Non-pigmented ciliary epithelial cell (primary cell): ENCODE measurements at places on chromosomes 2 and 18.

DNA sequence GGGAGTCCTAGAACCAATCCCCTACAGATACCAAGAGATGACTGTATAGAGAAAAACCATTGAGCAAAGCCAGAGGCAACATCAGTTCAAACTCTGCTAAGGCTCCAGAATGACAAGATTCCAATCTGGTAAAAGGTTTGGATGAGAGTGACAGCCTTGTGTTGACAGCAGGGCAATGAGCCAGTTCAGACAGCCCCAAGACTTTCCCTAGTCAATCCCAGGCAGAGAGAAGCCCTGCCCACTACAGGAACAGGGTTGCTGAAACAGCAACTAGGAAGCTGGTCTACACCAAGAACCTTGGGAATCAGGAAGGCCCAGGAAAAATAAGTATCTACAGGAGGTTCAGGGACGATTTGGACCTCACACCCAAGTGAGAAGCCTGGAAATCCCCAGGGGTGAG, 3.3 kb downstream of the PSTPIP2 start:
- DNase-seq, result no peak

DNA sequence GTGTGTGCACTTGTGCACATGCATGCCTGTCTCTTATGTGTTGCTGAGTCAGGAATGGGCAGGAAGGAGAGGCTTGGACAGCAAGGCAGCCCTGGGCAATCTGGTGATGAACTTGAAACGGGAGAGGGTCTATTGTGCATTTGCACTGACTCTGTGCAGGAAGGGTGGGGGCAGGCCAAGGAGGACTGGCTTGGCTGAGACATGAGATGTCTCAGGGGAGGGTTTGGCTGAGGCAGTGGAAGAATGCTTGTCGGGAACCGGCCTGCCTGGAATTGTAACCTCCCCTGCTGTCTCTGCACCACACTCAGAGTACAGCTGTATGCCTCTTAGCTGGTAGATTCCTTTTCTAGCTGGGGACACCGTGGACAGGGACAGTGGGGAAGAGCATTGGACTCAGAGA, 176.1 kb upstream of the TNP1 start:
- DNase-seq, result no peak

- DNase-seq, result no peak
These were observed 59.3 kb downstream of the AQP4 start for GRCh38 chr18:26806224-26806623.

DNA sequence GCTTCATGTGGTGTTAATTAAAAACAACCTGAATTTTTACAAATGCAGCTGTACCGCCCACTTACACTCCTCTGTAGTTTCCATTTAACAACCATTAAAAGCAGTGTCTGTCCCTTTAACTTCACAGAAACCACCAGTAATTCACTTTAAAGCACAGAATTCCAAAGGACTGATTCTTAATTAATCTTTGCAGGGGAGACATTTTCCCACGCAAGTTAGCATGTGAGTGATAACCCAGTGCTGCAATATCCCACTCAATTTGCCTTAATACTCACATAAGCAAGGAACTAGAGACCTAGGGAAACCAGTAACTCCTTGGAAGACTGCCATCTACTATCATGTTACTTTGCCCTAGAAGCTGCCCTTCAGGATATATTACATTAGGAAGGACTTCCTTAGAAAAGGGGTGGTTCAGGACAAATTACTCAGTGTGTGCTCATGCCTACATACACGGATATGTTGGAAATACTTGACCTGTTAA, 102.3 kb downstream of the OSR1 start:
- peak; percentile 45 for DNase-seq

DNA sequence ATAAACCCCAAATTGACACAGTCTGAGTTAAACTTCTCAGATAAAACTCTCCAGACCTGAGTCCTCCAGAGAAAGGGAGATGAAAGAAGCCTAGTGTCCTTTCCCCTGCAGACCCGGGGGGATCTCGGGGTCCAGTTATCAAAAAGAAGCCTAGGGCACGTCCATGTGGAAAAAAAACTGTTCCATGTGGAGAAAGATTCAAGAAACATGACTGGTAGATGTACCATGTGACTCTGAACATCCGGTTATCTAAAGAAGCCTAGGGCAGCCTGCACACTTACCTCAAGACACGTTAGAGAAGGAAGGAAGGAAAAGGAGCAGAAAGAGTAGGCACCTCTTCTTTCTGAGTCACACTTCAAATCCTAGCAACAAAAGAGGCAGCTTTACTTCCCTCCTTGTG, 421.0 kb downstream of the LRATD1 start:
- no peak for DNase-seq

GRCh38 chr2:7047661-7048060, 130.4 kb downstream of the RNF144A start:
- DNase-seq, result no peak

DNA sequence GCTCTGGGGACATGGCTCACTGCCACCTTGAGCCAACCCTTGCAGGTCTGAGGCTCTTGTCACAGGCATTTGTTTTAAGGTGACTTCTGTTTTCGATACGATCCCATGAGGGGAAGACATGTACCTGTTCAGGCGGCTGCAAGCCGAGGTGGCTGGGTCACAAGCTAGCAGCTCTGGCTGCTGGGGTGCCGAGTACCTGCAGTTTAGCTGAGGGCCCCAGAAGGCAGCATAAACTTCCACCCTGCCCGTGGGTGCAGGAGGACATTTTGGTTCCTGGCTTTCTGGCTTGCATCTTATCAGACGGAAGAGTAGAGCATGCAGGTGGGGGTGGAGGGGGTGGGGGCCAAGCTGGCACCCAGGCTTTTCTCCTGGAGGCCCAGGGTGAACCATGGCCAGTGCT, 28.4 kb downstream of the COA5 start:
- no peak for DNase-seq

GRCh38 chr2:172070936-172071335, 14.4 kb upstream of the DLX1 start:
- no peak for DNase-seq

- DNase-seq, result no peak
These were observed 115.3 kb downstream of the FEZ2 start for GRCh38 chr2:36482576-36483214.

DNA sequence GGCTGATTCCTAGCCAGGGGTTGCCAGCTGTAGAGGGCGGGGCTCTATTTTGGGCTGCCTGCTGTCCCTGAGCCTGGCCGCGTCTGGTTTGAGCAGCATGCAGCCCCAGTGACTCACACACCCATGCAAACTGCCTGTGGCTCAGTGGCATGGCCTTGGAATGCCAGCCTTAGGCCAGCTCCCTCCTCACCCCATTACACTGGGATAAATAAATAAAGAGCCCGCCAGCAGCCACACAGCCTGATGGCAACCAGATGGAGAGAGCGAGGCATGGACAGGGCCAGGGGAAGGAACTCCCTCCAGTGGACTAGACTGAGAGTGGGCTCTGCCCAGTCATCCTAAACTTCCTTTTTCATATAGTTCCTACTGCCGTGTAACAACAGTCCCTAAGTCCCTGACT, 18.3 kb downstream of the NHEJ1 start:
- no peak for DNase-seq

- no peak for DNase-seq
These were observed 498 bp downstream of the TGOLN2 start for GRCh38 chr2:85327160-85327821.

- DNase-seq, result no peak
These were observed 552 bp downstream of the CNPPD1 start for GRCh38 chr2:219175928-219176817.

DNA sequence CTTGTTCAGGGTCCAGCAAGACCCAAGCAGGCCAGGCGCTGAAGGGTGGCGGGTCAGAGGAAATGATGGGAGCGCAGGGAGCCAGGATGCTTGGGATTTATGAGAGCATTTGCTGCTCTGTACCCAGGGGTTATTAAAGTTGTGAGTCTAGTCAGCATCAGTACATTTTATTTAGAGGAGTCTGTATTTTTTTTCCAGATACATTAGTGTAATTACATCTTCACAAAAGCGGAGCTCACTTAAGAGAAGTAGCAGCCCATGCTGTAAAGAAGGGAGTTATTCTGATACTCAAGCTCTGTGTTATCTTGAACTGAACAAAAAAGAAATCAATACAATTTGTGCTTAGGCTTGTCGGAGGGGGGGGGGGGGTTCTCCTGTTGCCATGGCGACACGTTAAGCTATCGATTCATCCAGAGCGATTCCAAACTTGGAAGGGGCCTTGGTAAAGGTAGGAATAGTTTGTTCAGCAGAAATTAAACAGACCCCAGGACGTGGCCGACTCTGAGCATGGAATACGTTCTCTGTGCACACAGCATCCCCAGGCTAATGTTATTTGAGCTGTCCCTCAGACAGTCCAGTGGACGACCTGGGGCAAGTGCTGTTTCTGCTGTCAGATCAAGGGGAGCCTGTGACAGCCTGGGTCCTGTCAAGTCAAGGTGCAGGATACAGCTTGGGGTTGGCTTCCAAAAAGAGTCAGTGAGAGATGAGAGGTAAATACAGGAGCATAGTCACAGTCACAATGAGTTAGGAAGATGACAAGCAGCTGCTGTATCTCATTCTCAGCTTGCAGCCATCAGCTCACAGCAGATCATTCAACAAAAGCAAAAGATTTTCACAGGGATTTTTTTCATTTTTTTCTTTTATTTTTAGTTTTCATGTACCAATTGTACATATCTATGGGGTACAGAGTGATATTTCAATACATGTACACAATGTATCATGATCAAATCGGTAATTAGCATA, 387.6 kb downstream of the DCDC2C start:
- DNase-seq, result no peak

DNA sequence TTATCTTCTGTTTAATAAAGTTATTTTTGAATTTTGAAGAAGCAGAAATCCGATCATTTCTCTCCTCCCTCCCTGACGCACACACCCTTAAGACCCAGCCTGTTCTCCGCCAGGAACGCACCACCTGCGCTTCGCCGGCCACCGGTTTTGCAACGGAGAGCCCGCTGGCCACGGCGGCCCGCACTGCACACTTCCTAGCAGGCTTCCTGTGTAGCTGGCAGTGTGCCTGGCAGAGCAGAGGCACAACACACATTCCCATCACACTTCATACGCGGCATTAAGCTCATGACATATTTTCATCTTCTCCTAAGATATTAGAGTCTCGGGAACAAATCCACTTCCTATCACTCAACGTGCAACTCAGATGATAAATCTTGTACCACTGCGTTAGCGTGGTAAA, 148.0 kb downstream of the HDAC4 start:
- DNase-seq, result no peak

- DNase-seq, result no peak
These were observed 185.8 kb upstream of the ARL4C start for GRCh38 chr2:234682492-234683228.

- DNase-seq, result no peak
These were observed 78.5 kb downstream of the SPHKAP start for GRCh38 chr2:228102949-228103348.

- DNase-seq, result no peak
These were observed 149.9 kb upstream of the TTC39C start for GRCh38 chr18:23864624-23865023.

- DNase-seq, result no peak
These were observed 240.3 kb upstream of the FBXO11 start for GRCh38 chr2:48146552-48146951.
